Karpas-422 (cell line): ENCODE measurements at places on chromosomes 7 and 10.

- peak; percentile 94 for DNase-seq
Observed at GRCh38 chr7:26398756-26399509, 107.3 kb downstream of the SNX10 start.

DNA sequence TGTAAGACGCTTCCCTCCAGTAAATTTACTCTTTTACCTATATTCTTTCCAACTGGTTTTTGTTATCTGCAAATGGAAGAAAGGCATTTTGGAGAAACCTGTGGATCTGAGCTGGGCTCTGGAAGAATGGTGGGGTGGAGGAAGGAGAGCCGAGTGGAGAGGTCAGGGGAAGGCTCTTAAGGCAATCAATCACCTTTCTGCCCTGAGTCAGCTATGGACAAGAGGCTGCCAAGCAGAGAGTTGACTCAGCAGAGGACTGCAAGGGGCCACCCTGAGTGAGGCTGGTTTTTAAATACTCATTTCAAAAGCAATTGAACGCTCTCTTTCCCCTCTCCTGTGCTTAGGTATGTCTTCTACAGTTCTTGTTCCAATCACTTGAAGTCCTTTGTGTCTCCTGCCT lies 81.8 kb downstream of the SPAG6 start:
- no peak for DNase-seq

DNA sequence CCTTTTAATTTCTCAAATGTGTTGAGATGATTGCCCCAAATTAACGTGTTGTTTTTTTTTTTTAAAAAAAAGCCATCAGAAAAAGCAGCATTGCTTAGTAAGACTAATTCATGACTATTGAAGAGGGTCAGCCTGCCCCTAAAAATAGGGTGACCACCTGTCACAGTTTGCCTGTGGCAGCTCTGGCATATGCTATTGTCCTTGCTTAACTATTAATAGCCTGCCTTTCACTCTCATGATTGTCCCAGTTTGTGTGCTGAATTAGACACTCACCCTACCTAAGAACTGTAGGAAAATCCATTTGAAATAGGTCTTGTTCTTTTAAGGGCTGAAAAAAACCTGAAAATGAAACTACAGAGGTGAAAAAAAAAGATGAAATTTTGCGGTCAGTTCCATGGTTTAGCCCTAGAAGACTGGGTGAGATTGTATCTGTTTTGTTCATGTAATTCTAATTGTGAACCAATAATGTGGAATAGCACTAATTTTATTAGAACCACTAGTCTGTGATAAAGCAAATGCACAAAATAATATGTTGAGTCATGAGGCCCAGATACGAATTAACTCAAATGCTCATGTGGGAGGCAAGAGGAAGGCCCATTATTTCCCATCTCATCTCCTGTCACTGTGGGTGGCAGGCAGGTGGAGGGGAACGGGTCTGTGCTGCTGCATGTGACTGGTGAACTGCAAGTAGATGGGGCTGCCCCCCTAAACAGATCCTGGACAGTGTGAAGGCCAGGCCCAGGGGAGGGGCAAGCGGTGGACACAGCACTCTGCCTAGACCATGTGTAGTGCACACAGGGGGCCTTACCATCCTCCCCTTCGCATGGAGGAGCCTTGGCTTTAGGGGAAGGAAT lies 265.4 kb upstream of the NFE2L3 start:
- no peak for DNase-seq

- DNase-seq, result peak; percentile 61
Observed at GRCh38 chr7:95199779-95200558, 124.4 kb downstream of the PON1 start.

- DNase-seq, result no peak
Observed at GRCh38 chr7:138951953-138952352, 29.2 kb downstream of the KIAA1549 start.

DNA sequence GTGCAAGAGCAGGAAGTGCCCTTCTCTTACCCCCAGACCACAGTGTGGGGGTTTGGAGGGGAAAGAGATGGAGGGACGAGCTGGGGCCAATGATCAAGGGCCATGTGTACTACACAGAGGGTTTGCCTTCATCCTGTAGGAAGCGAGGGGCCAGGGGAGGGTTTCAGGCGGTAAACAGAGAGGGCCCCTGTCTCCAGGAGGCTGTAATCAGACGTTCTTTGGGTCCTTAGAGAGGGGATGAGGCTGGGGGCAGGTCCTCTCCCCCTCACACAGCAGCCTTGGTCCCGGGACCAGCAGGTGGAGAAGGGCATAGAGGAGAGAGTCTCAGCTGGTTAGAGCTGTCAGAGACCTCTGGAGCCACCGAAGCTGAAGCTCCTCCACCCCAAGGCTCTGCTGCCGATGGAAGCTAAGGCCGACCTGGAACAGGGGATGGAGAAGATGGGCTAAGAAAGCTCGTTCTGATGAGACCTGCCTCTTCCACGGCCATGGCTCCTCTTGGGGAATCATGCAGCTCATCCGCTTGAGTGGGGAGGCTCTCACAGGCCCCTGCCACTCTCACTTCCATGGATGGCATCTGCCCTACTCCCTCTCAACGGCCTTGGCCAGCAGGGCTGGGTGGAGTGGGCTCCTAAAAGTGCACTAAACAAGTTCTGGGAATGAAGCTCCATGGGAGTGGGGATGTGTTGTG lies 3.5 kb downstream of the LOXL4 start:
- DNase-seq, result no peak

DNA sequence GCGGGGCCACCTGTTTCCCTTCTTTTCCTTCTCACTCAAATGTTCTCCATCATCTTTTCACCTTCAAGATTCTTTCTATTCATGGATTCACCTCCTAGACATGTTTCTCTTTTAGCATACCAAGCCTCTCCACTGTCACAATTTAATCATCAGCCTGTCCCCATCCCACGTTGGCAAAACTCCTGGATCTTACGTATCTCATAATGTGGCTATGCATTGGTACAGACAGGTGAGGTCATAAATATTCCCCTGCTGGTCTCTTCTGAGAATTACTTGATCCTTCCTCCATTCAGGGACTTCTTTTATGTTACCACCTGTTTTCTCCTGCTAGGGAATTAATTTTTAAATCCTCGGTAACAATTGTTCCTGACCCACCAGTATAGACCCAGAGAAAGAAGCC lies 262.6 kb upstream of the NEBL start:
- no peak for DNase-seq

DNA sequence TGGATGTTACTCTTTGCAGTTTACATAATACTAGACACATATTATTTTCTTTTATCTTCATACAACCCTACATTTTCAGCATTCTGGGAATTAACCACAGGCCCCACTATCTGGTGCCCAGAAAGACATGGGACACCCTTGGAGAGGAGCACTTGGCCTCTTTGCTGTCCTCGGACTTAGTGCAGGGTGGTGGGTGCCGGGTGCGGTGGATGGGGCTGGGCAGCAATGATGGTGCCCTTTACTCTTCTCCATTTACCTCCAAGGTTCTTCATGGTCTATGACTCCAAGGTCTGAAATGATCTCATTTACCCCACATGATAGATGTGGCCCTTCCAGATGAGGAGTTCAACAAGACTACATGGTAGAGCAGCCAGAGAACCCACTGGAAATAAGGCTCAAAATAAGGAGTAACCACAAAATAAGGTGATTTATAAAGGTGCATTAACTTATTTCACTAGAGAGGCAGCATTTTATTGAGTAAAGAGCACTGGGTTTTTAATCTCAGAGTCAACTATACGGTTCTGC lies 56.2 kb upstream of the IGFBP3 start:
- peak; percentile 21 for DNase-seq
